ENCODE measurements at places on chromosomes 6 and 20. TPM values are rescaled to one million over a fixed set of nuclear protein-coding genes. Genes with fewer than 3 reads are reported as not detected.

DNA sequence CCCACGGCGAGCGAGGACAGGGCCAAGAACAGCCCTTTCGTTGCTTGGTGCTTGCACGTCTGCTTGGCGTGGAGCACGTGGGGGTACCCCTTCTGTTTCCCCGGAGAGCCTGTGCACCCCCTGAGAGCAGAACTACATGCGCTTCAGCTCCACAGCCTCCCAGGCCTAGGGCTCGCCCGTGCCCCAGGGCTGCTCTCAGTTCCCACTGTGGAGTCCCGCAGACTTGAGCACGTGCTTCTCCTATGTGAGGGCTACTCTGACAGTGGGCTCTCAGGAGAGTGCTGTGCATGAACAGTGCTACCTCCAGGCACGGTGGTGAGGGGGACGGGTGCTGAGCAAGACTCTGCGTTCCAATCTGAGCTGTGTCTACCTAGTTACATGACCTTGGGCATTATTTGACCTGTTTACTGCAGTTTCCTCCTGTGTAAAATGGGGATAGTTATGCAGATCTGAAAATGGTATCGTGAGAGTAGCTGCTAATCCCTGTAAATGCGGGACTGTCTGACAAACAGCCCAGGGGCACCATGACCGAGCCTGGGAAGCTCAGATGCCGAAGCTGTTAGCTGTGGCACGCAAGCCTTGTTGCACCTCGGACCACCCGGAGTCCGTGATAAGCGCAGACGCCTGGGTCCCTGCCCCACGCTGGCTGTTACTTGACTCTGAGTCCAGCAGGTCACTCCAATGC lies 82.4 kb downstream of the IRF4 start:
- no peak for DNase-seq

- no peak for DNase-seq
These were observed 12.4 kb downstream of the B4GALT5 start for GRCh38 chr20:49701241-49701790.

DNA sequence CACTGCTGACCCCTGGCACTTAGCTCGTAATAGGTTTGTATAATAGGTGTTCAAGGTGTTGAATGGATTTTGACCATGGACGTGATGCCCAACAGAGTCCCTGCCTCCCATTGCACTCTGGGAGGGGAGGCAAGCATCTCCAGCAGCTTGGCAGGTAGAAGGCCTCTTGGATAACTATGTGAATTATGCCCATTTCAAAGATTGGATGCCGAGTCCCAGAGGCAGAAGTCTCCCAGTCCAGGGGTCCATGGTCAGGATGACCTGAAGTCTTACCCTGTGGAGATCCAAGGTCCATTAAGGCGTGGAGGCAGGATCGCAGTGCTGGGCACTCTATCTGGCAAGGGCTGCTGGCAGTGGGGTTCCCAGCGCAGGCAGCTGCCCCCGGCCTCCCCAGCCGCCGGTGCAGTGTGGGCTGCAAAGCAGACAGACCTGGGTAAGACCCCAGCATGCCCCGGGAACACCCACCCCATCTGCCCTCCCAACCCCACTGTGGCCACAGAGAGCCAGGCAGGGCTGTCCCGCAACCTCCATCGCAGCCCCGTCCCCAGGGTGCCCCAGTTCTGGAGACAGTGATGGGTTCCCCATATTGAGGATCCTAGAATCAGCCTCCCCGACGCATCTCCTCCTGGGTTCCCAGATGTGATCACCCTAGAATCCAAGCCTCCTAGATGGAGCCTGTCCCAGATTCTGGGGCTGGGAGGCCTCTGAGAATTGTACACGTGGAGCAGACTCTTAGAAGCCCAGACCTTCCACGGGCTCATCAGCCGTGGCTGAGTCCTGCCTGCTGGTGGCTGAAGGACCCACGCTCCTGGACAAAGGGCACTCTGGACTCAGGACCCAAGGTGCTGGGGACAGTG lies 44.6 kb downstream of the APCDD1L start:
- DNase-seq: no peak

DNA sequence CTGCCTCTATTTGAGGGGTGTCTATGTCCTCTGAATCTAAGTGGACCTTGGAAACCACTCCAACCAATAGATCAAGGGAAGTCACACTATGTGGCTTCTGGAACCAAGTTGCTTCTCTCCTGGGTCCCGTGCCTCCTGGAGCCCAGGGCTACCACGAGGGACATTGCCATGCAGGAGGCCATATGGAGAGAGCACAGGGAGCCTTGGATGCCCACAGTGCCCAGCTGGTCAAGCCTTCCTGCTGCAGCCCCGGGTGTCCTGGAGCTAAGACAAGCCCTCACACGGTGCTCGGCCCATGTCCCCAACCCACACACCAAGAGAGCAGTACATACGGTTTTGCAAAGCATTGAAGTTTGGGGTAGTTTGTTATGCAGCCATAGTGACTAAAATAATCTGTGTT lies 231.6 kb downstream of the SYNDIG1 start:
- no peak for DNase-seq

GRCh38 chr6:150857062-150857944 lies 8.2 kb upstream of the MTHFD1L start:
- DNase-seq: no peak

GRCh38 chr20:42338294-42339201 lies 720.4 kb upstream of the CHD6 start:
- DNase-seq: no peak

DNA sequence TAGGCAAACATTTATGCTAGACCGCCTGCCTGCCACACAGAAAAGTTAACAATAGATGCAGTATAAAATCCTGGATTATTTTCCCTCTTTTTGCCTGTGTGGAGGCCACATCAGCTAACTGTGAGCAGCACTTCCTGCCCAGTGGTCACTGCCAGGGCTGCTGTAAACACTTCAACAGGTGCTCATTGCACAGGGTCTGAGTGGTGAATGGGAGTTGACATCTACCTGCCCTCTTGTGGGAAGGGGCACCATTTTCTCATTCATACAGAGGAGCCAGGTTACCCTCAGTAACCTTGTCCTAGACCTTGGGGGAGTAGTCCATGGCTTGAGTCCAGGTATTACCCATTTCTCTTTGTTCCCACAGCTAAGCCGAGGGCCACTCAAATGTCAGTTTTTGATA lies 235.3 kb downstream of the TMEM242 start:
- DNase-seq: no peak

- no peak for DNase-seq
These were observed 184.9 kb upstream of the CST7 start for GRCh38 chr20:24764027-24764793.

- DNase-seq: no peak
These were observed 397.8 kb downstream of the CDH4 start for GRCh38 chr20:61649860-61650162.

GRCh38 chr6:17240803-17241500 lies 40.2 kb upstream of the RBM24 start:
- DNase-seq: no peak

GRCh38 chr6:143774347-143774746 lies 68.8 kb upstream of the LTV1 start:
- no peak for DNase-seq

- DNase-seq: no peak
These were observed 55.9 kb upstream of the KCNK16 start for GRCh38 chr6:39378175-39378959.

The LY6G6C gene
- total RNA-seq: not detected

The KCNK5 gene
- 19.6 TPM for total RNA-seq

The NTSR1 gene
- total RNA-seq: not detected

The MOG gene
- not detected for total RNA-seq

The RIN2 gene
- not detected for total RNA-seq

Data from activated naive CD8-positive, alpha-beta T cell treated with anti-CD3 and anti-CD28 coated beads for 36 hours (primary cell).